ENCODE measurements at places on chromosomes 4 and X. TPM values are rescaled to one million over a fixed set of nuclear protein-coding genes. Genes with fewer than 3 reads are reported as not detected.

Gene MAGEC2
- not detected for total RNA-seq

Gene SPANXA1
- total RNA-seq = not detected

Gene LINC00632
- 3.8 TPM for total RNA-seq

Gene CXCL3
- not detected for total RNA-seq

Gene DCAF12L2
- total RNA-seq = not detected

Gene TMPRSS11F
- 0.76 TPM for total RNA-seq

Gene GRIA3
- not detected for total RNA-seq

Gene SPATA18
- total RNA-seq = 14.9 TPM

Gene ZNF718
- total RNA-seq = 6.7 TPM

Gene DUX4
- total RNA-seq = not detected

Gene NLGN3
- 0.33 TPM for total RNA-seq

Gene CENPVL1
- not detected for total RNA-seq

Gene GABRG1
- not detected for total RNA-seq

Gene CWH43
- total RNA-seq = not detected

Gene SOWAHB
- total RNA-seq = 2.4 TPM

Gene DOK7
- total RNA-seq = not detected

Data from placental epithelial cell (primary cell).